ENCODE measurements at places on chromosomes 1 and 21.

DNA sequence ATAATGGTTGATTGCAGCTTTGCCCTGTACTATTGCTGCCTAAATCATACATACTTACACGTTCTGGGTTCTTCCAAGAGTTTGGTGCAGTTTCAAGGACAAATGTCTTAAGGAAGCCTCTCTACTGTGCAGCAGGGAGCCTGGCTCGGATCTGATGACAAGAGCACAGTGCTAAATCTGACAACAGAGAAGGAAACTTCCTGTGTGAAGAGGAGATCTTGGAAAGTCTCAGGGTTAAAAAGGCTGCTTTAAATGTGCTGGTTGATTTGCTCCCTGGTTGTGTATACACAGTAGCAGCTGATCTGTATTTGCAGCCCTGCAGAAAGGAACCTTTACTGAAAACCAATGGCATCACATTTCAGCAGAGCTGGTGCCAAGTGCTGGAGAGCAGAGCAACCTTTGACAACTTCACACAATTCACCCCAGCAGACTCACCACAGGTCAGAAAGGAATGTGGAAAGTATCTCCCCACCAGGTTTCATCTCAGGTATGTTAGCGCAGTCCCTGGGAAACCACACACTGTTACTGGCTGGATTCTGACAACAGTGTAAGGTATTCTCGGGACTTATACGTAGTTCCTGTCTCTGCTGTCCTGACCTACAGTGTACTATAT is 355.0 kb upstream of the ESRRG start:
- DNase-seq = no peak

DNA sequence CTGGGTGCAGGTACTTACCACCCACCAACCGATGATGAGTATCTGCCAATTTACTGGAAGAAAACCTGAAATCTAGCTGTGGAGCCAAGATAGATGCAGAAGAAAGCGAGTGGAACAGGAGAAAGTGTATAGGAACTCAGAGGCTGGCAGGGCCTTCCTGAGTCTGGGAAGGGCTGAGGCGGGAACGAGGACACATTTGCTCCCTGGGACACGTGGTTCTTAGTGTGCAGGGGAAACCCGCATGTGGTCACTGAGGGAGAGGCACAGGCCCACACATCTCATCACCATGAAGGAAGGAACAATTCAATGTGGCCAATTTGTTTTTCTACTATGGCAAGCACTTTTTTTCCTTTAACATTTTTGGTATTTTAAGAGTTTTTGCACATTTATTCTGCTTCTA is 8.2 kb downstream of the RYR2 start:
- no peak for DNase-seq

GRCh38 chr1:210248341-210248740 is 15.7 kb downstream of the SERTAD4 start:
- no peak for DNase-seq

DNA sequence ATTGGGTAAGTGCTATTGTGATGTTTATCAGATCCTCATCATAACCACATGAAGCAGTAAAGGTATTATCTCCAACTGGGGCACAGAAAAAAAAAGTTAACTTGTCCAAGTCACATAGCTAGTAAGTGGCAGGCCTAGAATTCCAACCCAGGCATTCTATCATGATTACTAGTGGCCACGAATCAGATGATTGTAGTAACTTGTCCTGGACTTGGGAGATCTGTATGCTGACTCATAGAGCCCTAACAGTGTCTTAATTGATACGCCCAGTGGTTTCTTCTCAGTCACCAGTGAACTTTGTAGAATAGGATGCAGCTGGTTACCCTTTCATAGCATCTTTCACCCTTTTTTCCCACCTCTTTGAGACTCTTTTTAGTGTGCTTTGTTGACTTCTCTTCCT is 91.1 kb upstream of the UBE2U start:
- DNase-seq = no peak

GRCh38 chr1:19311931-19312781 is at the start of the genes AKR7A2 and SLC66A1:
AKR7A2 (minus strand) TSS chr1:19312144; CDS start chr1:19312124, 20 bp downstream.
SLC66A1 (plus strand) TSS chr1:19312326; CDS start chr1:19317678, 5,352 bp downstream.
- DNase-seq = peak; percentile 68

DNA sequence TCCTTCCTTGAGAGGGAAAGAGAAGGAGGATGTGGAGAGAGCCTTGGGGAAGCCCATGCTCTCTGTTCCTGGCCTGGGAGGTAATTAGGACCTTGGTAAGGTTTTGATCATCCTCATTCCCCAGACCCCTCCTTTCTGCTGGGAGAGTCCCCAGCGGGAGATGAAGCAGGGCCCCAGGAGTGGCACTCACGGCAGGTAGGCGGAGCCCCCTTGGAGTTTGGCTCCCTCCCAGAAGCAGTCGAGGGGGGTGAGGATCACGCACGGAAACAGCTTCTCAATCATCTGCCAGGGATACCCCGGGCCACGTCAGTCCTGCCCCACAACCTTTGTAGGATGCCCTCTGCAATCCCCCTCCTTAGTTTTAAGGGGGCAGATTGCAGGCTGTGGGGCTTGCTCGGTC is 11.5 kb downstream of the PTCH2 start:
- DNase-seq = no peak

GRCh38 chr1:182527680-182528079 is 61.4 kb downstream of the RNASEL start:
- no peak for DNase-seq

DNA sequence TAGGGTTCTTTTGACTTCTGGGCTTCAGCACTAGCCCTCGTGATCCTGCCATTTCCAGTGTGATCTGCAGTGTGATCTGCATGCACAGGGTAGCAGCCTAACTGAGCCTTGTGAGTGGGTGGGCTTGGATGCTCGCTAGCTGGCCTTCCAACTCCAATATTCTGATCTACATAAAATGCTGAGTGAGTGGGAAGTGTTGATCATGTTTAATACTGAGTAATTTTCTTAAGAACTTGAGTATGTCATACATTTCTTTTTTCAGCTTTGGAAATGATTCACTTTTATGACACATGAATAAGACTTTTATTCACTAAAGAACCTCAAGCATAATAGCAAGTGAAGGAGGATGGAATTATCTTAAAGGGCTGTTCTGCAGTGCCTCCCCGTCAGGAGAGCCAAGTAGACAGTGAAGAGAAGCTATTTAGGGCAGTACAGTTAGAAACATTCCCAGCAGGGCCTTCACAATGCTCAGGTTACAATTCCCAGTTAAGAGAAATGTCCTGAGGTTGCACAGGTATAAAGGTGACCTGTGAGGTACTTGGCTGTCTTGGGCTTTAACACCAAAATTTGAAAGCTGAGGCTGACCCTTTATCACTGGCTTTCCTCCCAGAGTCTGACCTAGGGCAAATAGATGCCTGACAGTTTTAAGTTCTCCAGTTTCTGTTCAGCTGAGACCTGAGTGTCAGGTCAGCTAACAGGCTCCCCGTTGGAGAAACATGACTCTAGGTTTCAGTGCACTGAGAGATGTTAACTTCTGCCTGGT is 29.1 kb upstream of the LRRC8C start:
- no peak for DNase-seq

- no peak for DNase-seq
Measured at GRCh38 chr1:168607872-168608428, 31.5 kb downstream of the XCL1 start.

DNA sequence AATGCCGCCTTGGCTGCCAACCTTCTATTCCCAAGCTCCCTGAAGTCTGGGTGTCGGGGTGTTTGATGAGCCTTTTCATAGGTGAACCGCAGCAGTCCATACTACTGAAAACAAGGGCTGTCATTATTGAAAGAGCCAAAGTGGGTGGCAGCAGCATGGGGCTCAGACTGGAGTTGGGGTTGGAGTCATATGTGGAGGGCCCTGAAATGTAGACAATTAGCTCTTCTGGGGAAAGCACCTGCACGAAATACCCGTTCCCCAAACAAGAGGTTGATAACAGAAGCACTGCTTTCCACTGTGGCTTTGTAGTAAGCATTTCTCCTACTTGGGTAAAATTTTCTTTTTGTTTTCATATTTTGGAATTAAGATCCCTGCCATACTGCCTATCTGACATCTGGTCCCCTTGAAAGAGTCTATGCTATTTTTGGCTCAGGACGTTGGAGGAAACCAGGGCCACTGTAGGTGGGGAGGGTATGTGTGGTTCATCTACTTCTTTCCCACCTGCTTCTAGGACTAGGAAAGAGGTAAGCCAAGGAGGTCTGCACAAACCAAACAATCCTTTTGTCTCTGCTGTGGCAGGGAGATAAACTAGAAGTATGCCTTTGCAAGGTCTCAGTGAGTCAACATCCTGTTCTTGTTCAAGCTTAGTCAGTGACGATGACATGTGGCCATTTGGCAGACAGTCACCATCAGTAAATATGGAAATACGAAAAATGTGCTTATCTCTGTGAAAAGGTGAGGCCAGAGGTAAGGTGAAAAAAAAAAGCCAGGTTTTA is 197.0 kb upstream of the UBE2U start:
- no peak for DNase-seq

GRCh38 chr1:220804202-220804586 is 17.5 kb downstream of the MTARC1 start:
- no peak for DNase-seq

DNA sequence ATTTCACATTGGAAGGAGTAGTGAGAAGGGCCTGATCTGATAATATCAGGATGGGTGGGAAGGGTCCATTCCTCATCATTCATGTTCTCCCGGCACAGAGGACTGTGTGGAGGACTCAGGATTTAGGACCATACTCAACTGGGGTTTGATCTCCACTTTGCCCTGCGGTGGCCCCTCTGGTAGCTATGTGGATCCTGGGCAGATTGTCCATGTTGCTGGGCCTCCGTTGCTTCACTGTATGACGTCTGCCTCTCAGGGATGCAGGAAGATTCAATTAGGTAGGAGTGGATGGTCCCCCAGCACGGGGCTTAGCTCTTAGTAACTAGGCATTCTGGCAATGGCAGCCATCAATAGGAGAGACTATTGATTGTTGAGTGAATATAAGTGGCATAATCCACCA is 2.3 kb downstream of the ETS2 start:
- no peak for DNase-seq

GRCh38 chr21:15706696-15707095 is 23.1 kb upstream of the USP25 start:
- DNase-seq = no peak

- DNase-seq = peak; percentile 57
Measured at GRCh38 chr1:10152709-10153284, 57.6 kb upstream of the KIF1B start.

GRCh38 chr1:215458104-215458503 is 109.0 kb upstream of the KCTD3 start:
- DNase-seq = no peak

GRCh38 chr1:189752461-189752995 is 725.1 kb downstream of the BRINP3 start:
- no peak for DNase-seq

DNA sequence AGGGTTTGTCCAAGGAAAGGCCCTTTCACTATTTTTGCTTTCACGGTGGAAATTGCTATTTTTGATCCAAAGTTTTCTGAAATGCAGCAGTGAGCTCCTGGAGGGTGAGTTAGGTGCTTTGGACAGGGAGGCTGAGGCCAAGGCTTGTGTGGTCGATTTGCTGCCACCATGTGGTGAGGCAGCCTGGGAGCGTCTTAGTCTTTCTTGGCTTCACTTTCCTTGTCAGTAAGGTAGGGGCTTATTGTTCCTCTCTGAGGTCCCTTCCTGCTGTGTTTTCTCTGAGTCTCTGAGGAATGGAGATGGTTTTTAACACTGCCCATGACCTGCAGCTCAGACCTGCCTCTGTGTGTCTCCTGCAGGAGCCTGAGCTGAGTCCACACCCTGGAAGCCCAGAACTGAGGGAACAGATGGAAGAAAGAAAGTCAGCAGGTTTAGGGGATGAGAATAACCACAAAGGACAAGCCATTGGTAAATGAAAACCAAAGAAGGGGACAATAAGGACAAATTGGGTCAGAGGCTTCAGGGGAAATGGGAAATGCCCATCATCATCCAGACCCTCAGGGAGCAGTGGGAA is 20.1 kb upstream of the S100A10 start:
- no peak for DNase-seq

- no peak for DNase-seq
Measured at GRCh38 chr1:220344745-220345144, 72.5 kb upstream of the RAB3GAP2 start.

GRCh38 chr1:7224644-7225043 is 439.4 kb downstream of the CAMTA1 start:
- no peak for DNase-seq

GRCh38 chr21:42664614-42665013 is 11.2 kb downstream of the PDE9A start:
- no peak for DNase-seq

- DNase-seq = no peak
Measured at GRCh38 chr1:71210718-71211117, 129.9 kb upstream of the ZRANB2 start.

DNA sequence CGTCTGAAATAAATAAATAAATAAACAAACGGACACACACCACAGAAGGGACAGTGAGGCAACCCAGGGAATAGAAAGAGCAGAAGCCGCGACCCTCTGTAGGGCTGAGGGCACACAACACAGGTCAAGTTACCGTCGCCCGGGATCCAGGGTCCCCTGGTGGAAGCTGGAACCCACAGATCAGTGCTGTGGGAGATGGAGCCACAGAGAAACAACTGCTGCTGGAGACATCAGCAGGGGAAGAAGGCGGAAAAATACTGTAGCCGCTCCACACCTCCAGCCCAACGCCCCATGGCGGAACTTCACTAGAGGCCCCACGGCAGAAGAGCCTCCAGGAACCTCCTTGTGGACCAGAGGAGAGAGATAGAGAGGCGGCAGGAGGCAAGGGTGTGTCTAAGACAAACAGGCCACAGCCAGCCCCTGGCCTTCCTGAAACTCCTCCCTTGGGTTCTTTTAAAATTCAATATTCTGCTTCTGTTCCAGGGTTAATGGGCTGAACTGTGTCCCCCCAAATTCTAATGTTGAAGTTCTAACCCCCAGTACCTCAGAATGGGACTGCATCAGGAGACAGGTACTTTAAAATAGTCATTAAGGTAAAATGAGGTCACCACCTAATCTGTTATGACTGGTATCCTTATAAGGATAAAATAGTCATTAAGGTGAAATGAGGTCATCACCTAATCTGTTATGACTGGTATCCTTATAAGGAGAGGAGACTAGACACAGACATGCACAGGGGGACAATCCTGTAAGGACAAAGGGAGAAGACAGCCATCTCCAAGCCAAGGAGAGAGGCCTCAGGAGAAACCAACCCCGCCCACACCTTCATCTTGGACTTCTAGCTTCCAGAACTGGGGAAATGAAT is 7.7 kb upstream of the HLCS start:
- no peak for DNase-seq

GRCh38 chr1:7007902-7008301 is 222.6 kb downstream of the CAMTA1 start:
- no peak for DNase-seq

GRCh38 chr1:163706915-163707314 is 385.2 kb downstream of the NUF2 start:
- no peak for DNase-seq

GRCh38 chr1:7070389-7071029 is 285.3 kb downstream of the CAMTA1 start:
- peak; percentile 22 for DNase-seq

DNA sequence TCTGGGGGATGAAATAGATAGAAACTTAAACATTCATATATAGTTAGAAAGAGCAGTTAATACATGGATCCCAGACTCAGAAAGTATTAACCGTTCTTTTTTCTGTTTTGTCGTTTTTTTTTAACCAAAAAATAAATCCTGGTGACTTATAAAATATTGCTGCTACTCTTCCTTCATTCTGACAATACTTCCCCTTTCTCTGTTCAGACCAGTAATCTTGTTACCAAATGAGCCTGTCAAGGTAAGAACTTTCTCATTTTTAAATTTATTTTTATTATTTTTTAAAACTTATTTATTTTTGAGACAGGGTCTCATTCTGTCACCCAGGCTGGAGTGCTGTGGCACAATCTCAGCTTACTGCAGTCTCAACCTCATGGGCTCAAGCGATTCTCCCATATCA is 13.7 kb downstream of the PTPN22 start:
- DNase-seq = no peak

GRCh38 chr1:57423656-57424211 is at the start of gene DAB1:
DAB1 (minus strand) TSS chr1:57424060; CDS start chr1:57291030, 133,030 bp downstream.
- no peak for DNase-seq
